ENCODE measurements at places on chromosomes 2 and 18.

DNA sequence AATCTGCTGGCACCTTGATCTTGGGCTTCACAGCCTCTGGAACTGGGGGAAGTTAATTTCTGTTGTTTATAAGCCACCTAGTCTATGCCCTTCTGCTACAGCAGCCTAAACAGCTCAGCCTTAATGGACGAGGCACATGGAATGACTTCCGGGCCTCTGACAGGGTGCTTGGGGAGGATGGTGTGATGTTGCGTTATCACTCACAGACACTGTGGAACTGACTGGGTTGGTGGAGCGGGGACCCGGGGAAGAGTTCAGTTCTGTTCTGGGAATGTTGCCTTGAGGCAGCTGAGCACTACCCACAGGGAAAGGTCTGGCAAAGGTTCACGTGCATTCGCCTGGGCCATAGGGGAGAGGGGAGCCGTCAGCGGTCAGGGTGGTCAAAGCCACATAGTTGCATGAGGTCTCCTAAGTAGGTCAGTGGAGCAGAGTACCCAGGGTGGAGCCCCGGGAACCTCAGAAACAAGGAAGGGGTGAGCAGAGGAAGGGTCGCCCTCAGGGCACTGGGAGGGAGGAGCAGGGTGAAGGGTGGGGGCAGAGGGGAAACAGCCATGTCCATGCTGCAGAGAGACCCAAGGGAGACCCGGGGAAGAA lies 36.2 kb downstream of the LRRFIP1 start:
- no peak for DNase-seq

- DNase-seq = no peak
Measured at GRCh38 chr2:132589111-132589830, 80.7 kb downstream of the LYPD1 start.

DNA sequence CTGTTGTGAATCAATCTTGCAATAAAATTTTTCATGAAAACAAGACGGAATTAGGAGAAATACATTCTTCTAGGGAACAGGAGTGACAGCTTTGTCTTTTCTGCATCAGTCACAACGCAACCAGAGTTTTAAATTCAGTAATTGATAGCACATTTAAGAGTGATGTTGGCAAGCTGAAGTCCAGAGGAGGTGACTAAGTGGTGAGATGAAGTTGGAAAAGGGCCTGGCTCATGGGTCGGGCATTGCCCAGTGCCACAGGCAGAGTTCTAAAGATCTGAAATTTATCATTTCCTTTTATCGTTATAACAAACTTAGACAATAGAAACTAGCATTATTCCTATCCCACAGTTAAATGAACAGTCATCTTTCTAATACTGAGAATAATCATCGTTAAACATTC lies 764.6 kb upstream of the ZEB2 start:
- no peak for DNase-seq

GRCh38 chr2:4465671-4466070 lies 762.3 kb downstream of the DCDC2C start:
- no peak for DNase-seq

DNA sequence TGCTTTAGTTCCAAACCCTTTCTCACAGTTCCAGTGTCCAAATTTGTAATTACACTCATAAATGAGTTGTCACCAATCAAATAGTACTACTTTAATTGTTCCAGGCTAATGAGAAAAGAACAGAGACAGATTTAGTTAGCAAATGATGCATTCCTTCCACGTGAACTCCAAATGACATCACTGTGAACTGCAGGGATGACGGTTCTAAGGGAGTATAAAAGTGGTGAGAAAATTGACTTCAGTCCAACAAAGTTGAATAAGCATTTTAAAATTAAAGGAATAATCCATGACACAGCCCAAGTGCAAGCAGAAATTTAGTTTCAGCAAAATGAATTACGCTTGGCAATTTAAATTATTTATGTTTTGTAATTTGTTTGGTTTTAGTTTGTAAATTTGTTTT lies 102.0 kb upstream of the LRATD1 start:
- DNase-seq = no peak

DNA sequence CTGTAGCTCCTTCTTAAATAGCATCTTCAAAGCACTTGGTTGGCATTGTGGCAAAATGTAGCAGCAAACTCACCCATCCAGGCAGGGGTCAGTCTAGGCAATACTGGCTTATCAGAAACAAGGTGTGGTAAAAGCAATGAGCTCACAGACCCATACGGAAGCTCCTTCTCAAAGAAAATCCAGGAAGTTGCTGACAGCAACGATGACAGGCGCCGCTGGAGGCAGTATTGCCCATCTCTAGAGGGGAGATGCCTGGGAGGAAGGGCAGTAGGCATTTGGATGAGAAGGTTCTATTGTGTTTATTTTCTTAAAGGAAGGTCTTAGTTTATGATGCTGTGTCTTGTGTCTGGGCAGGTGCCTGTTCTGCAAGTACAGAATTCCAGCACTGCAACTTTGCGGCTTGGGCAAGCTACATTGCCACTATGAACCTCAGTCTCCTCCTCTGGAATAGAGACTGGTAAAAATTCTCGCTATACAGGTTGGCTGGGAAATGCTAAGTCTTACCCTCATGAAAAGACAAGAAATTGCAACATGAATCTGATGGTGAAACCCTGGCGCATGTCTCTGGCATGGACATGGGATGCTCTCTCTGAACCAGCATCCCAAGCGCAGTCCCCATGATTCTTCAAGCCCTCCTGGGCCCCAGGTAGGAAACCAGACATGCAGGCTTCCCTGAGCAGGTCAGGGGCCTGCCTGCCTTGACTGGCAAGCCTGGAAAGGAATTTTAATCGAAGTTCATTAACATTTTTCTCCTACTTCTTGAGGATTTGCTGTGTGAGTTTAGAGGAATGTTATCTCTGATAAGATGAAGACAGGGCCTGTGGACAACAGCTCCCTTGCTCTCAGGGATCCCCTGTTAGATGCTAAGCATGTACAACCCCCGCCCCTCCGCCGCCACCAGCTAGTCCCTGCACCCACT lies 156.0 kb downstream of the TFCP2L1 start:
- no peak for DNase-seq

- DNase-seq = no peak
Measured at GRCh38 chr2:51013079-51013932, 18.6 kb downstream of the NRXN1 start.

DNA sequence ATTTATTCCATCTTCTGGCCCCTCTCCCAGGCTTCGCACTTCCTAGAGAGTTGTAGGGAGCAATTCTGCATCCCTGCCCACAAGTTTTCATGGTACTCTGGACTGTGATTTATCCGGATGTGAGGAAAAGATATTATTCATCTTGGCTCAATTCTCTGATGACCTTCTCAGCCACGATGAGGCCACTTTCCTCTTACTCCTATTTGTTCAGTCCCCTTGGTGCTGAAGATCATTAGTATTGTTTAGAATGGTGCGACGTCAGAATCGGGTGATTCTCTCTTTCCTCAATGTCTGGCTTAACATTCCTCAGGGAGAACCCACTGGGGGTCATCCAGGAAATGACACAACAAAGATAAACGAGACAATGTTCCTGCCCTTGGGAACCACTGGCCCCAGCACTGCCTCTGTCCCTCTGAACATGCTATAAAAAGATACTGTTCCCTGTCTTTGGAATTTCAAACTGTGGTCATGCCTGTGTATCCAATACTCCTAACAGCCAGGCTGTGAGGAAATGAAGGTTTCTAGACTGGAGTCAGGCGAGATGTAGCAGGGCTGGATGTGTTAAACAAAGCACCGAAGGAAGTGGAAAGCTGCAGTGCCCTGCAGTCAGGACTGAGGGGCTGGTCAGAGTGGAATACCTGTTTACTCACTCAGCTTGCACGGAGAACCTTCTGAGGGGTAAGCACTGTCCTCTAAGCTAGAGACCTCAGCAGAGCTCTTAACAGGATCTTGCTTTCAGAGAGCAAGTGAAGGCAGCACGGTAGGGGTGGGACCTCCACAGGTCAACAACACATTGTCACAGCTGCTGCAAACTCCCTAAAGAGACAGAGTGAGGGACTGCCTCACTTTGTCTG lies 12.9 kb upstream of the GLI2 start:
- DNase-seq = no peak

GRCh38 chr2:51218047-51218446 lies 186.1 kb upstream of the NRXN1 start:
- DNase-seq = no peak

DNA sequence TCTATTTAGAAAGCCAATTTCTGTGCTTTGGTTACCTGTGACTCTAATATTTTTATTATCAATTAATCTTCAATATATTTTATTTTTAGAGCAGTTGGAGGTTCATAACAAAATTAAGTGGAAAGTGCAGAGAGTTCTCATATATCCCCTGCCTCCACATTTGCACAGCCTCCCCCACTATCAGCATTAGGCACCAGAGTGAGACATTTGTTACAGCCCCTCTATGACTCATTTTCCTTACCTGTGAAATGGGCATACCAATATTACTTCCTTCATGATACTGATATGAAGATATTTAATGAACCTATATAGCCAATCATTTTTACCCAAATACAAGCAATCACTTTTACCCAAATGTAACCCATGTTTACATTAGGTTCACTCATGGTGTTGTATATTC lies 34.0 kb upstream of the CYTIP start:
- DNase-seq = no peak

GRCh38 chr2:175168564-175168945 lies 552 bp upstream of the ATF2 start:
- no peak for DNase-seq

GRCh38 chr2:161983866-161984265 lies 90.1 kb downstream of the DPP4 start:
- no peak for DNase-seq

- DNase-seq = no peak
Measured at GRCh38 chr2:79938648-79939047, 365.9 kb downstream of the LRRTM1 start.

DNA sequence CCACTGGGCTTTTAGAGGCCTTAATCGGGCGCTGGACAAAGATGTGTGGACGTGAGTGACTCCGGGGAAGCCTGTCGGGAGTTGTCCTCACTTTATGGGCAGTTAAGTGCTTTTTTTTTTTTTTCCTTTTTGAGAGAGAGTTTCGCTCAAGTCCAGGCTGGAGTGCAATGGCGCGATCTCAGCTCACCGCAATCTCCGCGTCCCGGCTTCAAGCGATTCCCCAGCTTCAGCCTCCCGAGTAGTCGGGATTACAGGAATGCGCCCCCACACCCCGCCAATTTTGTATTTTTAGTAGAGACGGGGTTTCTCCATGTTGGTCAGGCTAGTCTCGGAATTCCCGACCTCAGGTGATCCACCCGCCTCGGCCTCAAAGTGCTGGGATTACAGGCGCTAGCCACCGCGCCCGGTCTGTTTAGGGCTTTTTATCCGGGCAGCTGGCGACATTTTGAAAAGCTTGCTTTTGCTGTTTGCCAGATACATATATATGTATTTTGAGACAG lies 1.5 kb downstream of the MSH6 start:
- no peak for DNase-seq

DNA sequence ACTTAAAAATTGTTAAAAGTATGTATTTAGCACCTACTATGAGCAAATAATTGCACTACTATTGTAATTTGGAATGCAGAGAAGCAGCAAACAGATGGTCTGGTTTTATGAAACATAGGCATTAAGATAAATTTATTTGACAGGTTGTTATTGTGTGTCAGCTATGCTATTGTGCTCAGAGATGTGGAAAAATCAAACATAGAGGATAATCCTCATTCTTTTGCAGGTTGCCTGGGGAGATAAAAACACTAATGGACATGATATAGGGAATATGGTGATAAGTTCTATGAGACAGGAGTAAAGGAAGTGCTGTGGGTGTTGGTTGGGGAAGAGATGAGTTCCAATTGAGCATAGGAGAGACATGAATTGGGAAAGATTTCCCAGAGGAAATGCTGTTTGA lies 71.3 kb downstream of the PPP1R1C start:
- no peak for DNase-seq

DNA sequence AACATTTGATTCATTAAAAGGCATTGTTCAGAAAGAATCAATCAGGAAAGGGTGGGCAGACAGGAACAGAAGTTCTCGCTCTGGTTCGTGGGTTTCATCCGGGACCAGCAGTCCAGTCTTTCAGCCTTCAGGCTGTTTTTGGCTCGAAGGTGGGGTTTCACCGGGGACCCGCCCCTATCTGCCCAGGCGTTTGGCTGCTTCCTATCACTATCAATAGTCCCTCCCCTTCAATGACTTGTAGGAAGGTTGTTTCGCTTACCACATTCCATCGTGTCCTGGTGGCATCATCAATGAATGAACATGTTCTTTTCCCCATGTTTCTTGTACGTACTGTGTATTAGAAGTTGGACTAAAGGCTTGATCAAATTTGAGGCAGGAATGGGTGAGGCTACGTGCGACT lies 130.3 kb downstream of the NEDD4L start:
- DNase-seq = no peak

DNA sequence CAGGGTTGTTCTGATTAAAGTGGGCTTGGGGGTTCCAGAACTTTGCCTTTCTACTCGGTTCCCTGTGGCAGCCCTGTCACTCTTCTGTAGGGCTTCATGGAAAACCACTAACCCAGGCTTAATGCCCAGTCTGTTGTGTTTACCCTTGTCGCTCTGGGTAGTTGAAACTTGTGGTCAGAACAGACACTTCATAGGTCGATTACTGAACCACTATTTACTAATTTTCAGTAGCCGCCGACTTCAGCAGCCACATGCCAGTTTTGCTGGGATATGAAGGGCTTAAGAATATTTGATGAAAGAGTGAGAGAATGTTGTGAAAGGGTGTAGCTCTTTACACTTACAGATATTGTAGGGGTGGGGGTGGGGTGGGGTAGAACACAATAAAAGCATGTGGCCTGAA lies 362.3 kb downstream of the RND3 start:
- no peak for DNase-seq

- DNase-seq = no peak
Measured at GRCh38 chr2:28193630-28194403, 198.8 kb upstream of the FOSL2 start.

GRCh38 chr2:240197462-240198139 lies 57.1 kb upstream of the OTOS start:
- DNase-seq = no peak

DNA sequence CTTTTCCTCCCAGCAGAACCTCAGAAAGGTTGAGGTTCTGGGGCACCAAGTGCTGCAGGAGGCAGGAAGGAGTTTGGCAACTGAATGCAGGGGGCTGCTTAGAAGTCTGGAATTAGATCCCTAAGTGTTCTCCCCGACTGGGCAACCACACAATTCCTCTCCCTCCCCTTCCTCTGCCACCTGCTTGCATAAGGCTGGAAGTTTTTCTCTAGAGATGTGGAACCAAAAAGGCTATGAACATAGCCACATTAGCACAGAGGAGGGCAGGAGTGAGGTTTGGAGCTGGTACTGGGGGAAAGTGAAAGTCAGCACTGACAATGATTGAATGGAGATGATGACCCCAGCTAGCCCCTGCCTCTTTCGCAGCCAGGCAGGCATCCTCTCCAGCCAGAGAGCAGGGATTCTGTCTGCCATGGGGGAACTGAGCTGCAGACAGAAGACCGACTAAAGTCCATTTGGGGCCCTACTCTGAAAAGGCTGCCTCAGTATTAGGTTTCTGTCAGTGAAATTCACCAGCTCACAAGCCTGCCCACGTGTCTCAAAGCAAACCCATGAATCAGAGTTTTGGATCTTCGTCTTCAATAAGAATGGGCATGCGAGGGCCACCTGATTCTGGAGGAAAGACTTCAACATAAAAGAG lies 87.9 kb upstream of the ITGA6 start:
- DNase-seq = no peak

- DNase-seq = no peak
Measured at GRCh38 chr2:98294711-98295110, 51.5 kb upstream of the CNGA3 start.

All from CD4-positive, alpha-beta T cell (primary cell).